Stimulated activated CD4-positive, alpha-beta T cell treated with anti-CD3 and anti-CD28 coated beads, Interleukin-4, amount 100 ng/mL, for 4 hours (primary cell): ENCODE measurements at places on chromosomes 2 and 18.

GRCh38 chr2:127624756-127625571 is 21.0 kb upstream of the GPR17 start:
- DNase-seq: no peak

DNA sequence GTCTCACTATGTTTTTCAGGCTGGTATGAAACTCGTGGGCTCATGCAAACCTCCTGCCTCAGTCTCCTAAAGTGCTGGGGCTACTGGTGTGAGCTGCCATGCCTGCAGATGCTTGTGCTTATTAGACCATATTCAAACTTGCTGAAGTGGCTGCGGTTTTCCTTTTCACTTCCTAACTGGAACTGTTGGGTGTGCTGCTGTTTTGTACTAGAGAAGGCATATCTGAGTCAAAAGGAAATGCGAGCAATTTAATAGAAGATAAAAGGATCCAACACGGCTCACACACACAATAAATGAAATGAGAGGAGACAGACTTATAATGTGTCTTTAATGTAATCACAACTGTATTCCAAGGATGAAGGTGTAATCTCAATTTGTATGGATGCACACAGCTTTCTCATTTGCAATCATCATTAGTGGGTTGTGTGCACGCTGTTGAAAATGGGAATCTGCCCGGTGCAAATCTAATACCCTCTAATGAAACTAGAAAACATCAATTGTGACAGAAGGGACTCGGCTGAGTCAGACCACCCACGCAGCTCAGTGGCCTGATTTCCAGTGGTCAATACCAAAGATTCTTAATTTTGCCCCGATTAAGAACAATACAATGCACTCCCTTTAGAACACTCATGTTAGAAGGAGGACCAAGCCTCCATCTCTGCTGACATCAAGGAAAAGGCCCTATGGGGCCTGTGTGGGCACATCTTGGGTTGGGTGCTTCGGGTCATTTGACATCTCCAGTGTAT is 532.7 kb downstream of the TDRD15 start:
- no peak for DNase-seq

- no peak for DNase-seq
Measured at GRCh38 chr18:72140007-72140406, 404.1 kb downstream of the CBLN2 start.

DNA sequence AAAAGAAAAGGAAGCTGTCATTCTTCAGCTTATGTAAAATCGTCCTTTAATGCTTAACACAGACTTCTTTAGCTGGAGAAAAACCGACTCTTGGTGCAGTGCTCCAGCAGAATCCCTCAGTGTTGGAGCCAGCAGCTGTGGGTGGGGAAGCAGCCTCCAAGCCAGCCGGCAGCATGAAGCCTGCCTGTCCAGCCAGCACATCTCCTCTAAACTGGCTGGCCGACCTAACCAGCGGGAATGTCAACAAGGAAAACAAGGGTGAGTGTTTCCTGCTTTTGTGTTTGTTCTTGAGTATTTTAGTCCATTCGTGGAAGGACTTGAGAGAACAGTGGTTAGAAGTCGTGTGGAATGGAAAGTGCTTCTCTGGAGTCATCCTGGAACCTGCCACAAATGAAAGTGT is 38.9 kb downstream of the KDM3A start:
- no peak for DNase-seq

DNA sequence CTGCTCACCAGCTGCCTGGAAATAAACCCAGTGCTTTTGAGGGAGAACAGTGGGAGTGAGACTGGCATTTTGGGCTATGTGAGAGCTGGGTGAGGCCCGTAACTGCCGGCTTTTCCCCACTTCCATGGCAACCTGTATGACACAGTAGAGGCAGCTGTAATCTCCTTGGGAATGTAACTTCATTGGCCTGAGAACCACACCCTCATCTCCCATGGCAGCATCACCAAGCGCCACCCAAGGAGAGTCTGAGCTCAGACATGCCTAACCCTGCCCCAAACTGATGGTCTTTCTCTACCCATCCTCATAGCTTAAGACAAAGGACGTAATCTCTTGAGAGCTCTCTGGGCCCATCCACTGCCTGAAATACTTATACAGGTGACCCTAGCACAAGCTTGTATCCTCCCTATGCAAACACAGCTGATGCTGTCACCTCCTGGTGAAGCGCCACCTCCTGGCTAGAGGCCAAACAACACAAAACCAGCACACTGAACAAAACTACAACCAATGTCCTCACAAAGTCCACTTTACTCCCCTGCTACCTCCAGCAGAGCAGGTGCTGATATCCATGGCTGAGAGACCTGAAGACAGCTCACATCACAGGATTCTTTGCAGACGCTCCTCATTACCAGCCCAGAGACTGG is 763.4 kb upstream of the NRXN1 start:
- no peak for DNase-seq

DNA sequence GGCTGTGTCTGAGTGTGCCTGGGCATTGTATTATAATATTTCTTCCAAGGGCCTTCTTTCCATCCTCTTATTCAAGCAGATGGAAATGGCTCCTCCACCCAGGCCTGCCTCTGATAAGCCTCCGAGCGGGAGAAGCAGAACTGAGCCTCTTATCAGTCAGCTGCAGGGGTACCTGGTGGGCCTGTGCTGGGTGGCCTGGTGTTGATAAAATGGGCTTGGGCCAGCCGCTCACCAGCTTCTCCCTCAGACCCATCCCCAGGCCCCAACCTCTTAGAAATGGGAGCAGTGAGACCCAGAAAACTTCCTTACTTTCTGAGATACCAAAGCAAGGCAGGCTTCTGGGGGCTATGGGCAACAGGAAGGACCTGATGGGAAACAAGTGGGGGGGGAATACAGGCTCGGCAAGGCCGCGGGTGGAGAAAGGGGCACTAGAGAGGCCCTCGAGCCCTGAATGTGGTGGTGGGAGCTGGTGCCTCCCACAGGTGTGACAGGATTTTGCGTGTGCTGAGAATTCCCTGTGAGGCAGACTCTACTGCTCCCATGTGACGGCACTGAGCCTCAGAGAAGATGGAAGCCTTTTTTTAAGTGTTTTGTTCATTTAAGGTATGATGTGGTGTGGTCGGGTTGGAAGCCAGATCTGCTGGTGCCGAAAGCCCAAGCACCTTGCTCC is 18.3 kb downstream of the GYPC start:
- no peak for DNase-seq

DNA sequence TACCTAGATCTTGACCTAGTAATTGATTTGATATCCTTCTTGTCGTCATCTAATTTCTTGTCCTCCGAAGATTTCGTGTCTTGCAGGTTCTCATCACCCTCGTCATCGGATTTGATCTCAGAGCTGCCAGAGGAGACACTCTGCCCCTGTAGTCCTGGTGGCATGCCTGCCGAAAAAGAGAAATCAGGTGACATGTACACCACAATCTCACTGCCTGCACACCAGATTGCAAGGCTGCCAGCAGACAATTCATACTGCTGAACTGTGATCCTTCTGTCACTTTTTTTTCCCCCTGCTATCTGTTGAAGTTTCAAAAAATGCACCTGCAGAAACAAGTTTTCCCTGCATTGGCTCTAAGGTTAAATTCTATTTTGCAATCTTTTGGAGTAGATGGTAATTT is 273.2 kb upstream of the CCDC68 start:
- DNase-seq: no peak

DNA sequence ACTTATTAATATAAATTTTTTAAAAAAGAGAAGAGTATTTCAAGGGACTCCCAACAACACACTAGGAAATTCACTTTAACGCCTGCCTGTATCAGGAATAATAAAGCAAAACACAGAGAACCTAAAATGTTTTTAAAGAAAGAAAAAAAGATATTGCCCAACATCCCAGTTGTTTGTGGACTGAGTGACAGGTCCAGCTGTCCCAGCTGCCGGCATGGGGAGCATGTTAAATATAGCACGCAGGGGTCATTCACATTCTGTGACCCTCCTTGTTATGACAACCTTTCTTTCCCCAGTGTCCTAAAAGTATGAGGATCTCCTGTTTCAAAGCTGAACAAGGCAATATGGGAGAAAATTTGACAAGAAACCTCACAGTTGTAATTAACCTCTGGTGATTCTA is 4.4 kb downstream of the KLHL41 start:
- no peak for DNase-seq

GRCh38 chr18:79975043-79975442 is 10.6 kb downstream of the HSBP1L1 start:
- no peak for DNase-seq

DNA sequence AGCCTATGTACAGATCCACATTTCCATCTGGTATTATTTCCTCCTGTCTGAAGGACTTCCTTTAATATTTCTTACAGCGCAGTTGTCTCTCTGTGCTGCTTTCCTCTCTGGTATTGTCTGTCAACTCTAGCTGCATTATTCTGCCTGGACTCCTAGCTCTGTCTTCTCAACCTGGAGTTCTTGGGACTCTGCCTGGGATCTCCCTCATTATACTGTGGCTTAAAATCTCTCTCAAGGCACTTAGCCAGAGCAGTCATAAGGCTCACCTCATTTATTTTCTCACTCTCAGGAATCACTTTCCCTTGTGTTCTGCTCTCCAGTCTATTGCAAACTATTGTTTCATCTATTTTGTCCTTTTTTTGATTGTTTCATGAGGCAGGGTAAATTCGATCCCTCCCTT is 850.4 kb downstream of the ERBB4 start:
- DNase-seq: no peak

DNA sequence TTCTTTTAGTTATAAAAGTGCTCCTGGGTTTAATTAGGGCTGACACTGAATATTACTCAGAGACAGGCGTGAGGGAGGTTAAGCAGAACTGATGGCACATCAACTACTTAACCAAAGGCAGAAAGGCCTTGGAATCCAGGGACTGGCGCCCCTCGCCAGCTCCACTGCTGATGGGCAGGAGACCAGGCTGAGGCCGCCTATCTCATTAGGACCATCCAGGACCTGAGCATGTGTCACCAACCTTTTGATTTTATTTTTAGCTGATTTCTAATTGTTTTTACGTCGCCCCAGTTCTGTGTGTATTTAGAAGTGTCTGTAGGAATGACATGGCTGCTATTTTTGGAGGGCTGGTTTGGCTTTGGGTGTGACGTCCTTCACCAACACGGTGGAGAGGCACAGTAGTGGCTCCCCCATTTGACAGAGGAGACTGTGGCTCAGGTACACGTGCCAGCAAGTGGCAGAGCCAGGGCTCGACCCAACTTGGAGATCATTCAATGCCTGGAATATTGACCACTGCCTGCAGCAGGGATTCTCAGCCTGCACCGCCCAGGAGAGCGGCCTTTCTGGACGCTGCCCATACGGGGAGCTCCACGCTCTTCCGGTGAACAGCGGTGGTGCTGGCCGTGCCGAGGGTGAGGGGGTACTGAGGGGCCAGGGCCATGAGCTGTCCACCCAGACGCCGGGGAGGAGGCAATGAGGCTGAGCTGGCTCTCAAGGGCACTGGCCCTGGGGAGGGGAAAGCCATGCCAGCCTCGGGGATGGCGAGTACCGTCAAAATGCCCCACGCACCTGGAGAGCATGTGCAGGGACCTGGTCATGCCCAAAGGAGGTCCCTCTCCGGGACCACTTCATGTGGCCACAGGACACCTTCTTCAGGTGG is 205.7 kb downstream of the ASB1 start:
- DNase-seq: no peak

DNA sequence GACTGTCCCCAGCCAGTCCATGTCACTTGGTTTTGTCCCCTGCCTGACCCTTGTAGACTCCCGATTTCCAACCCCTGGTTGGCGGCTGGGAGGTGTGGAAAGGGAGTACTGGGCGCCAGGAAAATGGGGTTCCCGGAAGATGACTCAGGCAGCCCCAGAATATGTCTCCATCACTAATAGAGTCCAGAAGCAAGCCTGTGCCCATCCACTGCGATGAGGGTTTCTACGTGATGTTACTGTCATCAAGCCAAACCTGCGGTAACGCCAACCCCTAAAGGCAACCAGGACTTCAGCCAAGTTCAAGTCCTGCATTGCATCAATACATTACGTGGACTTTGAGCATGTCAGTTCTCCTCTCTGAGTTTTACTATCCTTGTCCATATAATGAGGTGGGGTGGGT is 62.0 kb upstream of the TAF1B start:
- DNase-seq: no peak

DNA sequence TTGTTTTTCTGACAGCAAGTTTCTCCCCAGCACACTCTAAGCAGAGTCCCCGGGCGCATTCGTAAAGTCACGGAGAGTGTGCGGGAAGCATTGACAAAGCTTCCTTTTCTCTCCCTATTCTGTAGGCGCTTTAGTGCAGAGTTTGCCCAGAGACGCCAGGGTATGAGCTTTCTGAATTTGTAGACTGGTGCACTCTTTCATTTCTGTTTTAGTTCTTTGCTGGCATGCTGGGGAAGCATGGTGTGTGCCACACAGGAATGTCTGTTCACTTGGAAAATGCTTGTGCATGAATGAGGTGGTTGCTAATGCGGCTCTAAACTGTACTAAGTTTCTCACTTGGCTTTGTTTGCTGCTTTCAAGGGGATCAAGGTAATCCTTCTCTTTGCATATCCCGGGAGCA is 102.6 kb downstream of the RTN4 start:
- no peak for DNase-seq

- DNase-seq: no peak
Measured at GRCh38 chr2:216103213-216103612, 5.9 kb upstream of the XRCC5 start.

- no peak for DNase-seq
Measured at GRCh38 chr2:15298770-15299169, 262.4 kb downstream of the NBAS start.

DNA sequence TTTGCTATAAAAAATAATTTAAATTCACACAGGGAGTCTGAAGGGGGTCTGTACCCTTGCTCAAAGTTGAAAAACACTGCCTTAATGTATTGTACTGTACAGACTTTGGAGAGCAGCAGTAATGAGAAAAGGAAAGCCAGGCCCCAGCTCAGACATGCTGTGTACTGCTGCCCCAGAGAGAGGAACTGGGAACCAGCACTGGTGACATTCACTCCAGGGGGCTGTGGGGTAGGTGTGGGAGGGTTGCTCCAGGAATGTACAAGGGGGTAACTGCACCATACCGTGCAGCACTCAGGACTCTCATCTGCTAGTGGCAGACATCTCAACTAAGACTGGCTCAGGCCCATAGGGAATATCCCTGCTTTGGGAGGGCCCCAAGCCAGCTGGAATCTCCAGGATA is 146.0 kb upstream of the RMP24 start:
- DNase-seq: no peak

- DNase-seq: no peak
Measured at GRCh38 chr2:112075490-112076260, 20.6 kb downstream of the TMEM87B start.

GRCh38 chr2:172102391-172103359 is at the start of gene DLX2:
Gene DLX2 (minus strand): TSS chr2:172102900. CDS start chr2:172102538, 362 bp downstream.
- peak; percentile 63 for DNase-seq

DNA sequence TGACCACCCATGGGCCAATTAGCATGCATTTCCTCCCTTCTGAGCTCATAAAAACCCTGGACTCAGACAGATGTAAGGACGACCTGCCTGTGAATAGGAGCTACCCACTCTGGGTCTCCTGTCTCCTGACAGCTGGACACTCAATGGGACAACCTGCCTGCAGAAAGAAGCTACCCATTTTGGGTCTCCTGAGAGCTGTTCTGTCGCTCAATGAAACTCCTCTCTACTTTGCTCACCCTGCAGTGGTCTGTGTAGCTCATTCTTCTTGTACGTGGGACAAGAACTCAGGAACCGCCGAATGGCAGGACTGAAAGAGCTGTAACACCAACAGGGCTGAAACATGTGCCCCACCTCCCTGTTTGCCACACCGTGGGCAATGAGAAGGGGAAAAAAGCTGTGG is 60.3 kb upstream of the DYNC1I2 start:
- no peak for DNase-seq
